ENCODE measurements at places on chromosomes 12 and 14.

- DNase-seq, result no peak
Measured at GRCh38 chr14:99374964-99375363, 103.0 kb upstream of the BCL11B start.

DNA sequence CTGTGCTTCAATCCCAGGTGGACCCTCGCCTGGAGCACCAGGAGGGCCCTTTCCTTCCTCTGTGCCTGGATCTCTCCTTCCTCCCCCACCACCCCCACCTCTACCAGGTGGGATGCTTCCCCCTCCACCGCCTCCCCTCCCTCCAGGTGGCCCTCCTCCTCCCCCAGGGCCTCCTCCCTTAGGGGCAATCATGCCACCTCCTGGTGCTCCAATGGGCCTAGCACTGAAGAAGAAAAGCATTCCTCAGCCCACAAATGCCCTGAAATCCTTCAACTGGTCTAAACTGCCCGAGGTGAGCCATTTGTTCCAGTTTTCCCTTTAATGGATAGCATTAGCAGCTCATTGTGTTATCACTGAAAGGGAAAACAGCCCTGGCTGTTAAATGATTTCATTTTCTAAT lies 134.0 kb downstream of the GPR135 start:
- DNase-seq, result no peak

DNA sequence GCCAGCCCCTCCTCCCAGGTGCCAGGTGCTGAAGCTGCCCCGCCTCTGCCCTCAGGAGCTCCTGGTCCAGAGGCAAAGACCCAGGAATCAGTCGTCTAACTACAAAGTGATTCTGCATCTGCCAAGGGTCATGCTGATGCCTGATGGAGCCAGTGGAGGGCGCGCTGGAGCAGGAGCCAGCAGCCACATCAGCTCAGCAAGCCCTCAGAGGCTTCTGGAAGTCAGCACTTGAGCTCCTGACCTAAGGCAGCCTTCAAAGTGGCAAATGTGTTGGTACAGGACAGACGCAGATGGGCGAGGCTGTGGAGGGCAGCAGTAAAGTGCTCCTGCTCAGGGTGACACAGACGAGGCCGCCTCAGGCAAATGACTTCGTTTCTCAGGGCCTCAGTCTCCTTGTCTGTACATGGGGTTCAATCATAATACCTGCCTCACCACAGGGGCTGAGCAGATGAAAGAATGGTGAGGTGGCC lies 10.9 kb downstream of the C12orf43 start:
- DNase-seq, result peak; percentile 25

DNA sequence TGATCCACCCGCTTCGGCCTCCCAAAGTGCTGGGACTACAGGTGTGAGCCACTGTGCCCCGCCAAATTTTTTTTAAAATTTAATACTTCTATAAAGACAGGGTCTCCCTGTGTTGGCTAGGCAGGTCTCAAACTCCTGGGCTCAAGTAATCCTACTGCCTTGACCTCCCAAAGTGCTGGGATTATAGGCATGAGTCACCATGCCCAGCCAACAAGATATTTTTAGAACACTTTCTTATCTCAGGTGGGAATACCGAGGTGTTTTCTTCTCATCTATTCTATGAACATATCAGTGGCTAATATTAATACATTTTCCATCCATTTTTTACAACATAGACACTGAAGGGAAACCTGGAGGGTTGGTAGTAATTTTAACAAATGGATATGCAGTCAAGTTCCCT lies 38.0 kb upstream of the DHRS4 start:
- DNase-seq, result no peak

DNA sequence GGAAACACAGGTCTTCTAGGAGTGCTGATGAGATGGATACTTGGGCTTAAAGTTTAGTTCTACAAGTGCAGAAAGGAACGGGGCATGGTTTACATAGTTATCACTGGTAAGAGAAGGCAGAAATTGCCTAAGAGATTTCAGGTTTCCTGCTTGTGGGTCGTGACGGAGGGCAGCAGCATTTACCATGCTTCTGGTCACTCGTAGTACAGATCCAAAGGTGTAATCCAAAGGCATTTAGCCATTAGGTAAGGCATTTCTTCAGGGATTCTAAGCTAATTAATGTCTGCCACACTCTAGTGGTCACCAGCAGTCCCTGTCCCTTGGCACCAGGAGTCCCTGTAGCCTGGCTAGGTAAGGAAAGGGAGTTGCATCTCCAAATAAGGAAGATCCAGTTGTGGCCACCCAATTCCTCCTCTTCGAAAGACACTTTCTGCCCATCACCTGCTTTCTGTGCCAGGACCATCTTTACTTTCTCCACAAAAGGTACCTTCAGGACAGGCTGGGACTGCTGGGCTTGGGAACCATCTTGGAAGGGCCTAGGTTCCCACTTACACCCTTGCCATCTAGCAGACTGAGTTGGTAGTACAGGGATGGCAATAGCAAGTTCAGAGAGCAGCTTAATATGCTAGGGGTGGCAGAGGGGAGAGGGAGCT lies 1.5 kb downstream of the GSTZ1 start:
- peak; percentile 14 for DNase-seq

DNA sequence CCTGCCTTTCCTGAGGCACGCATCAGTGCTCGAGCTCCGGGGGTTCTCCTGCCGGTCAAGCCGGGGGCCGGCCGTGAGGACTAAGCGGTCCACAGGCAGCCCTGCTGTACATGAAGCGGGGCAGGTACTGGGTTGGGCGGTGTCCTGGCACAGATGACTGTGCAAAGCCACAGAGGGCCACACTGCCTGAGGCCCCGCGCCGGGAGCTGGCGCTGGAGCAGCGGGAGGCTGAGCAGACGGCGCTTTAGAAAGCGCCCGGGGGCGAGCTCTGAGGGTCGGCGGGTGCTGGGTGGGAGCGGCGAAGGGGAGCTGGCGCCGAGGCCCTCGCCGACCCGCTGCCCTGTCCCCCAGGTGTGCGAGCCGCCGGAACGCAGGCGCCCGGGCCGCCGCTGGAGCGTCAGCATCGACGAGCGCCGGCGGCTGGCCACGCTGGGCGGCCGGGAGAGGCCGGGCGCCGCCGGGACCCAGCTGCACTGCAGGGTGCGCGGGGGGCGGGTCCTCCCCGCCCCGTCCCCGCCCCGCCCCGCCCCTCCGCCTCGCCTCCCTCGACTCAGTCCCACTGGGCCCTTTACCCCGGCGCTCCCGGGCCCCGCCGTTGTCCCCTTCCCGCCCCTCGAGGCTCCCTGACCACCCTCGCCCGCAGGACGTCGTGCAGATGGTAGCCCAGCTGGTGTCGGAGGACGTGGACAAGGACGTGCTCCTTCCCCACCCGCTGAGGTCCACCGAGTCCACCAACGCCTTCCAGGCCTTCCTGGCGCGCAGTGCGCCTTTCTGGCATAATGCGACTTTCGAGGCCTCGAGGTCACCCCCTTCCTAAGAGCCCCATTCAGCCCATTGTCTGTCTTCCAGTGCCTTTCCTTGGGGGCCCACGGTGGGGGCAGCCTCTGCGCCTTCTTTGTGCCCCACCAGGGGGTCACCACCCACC lies 8.3 kb upstream of the MTA1 start:
- peak; percentile 54 for DNase-seq

GRCh38 chr12:48037267-48037915 lies 33.1 kb upstream of the COL2A1 start:
- no peak for DNase-seq

DNA sequence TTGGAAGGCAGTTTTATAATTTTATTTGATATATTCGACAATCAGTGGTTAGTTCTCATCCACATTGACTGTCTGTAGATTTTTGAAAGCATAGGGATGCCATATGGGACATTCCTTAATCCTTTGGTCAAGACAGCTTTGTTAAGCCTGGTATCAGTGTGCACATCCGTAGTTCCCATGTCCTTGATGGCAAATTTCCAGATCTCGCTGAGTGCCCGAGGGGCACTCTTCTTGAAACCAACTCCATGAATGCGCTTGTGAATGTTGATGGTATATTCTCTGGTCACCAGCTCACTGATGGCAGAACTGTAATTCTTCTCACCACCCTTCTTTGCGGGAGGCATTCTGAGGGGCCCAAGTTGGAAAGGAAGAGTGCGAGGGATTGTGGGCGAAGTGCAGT lies 6.1 kb upstream of the DENND5B start:
- DNase-seq, result no peak

DNA sequence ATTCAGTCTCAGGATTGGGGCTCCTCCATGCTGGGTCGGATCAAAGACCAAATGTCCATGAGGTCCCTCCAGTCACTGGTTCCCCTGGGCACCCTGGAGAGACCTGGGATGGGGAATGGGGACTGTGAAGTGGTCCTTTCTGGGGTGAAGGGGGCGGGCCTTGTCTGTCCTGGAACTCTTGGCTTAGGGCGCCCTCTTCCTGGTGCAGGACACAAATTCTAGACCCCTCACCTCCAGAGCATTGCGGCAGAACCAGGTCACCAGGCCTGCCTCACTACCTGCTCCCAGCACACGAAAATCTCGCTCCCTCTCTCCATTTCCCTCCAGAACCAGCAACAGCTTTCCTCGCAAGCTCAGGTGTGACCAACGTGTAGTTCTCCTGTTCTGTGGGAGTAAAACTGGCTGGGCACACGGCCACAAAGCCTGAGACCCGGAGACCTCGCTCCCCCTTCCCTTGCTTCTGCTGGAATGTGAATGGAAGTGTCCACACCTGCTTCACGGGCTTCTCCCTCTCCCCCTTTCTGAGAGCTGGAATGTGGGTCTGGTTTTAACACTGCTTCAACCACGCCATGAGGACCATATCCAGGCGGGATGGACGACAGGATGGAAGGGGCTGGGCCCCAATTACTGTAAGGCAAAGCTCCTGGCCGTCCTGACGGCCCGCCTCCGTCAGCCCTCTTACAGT lies 112.7 kb downstream of the SCARB1 start:
- no peak for DNase-seq

DNA sequence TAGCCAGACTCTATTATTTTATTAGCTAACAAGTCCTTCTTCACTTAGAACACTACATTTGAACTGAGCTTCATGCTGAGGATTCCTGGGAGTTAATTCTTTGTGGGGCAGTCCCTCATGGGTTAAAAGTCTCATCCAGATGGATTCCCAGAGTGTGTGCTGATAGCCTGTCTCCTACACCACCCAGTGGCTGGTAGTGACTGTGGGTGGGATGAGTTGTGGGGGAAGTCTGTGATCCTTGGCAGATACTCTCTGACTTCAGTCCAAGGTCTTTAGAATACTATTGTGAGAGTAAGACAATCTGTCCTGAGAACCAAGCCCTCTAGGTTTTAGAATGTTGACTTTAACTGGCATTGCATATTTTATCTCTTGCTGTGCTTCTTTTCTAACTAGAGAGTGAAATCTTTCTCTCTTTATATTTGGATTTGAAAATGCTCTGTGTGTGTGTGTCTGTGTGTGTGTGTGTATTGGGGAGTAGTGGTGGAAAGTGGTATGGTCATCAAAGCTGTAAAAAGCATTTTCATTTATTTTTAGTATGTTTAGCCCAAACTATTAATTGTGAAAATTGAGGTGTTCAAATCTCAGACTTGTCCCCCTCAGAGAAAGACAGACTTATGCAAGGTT lies 37.3 kb downstream of the AKAP6 start:
- no peak for DNase-seq

- DNase-seq, result peak; percentile 38
Measured at GRCh38 chr12:49296034-49296835, 1.3 kb downstream of the PRPH start.

GRCh38 chr14:93535537-93535936 lies 104.8 kb downstream of the UNC79 start:
- no peak for DNase-seq

GRCh38 chr12:92056290-92056689 lies 89.4 kb downstream of the BTG1 start:
- no peak for DNase-seq

DNA sequence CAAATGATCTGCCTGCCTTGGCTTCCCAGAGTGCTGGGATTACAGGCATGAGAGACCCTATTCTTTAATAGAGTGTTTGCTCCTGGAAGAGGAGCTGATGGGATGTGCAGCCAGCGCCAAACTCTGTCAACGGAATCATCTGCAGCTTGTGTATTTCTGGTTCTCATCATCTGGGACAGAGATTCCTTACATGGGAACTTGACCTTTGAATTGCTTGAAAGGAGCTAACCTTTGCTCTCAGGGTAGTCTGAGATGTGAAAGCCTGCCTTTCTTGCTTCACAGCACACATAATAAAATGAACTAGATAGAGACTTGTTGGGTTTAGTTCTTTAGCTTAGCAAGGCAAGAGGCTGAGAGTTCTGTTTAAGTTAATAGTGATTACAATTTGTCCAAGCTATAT lies 120.0 kb downstream of the OTOGL start:
- DNase-seq, result no peak

DNA sequence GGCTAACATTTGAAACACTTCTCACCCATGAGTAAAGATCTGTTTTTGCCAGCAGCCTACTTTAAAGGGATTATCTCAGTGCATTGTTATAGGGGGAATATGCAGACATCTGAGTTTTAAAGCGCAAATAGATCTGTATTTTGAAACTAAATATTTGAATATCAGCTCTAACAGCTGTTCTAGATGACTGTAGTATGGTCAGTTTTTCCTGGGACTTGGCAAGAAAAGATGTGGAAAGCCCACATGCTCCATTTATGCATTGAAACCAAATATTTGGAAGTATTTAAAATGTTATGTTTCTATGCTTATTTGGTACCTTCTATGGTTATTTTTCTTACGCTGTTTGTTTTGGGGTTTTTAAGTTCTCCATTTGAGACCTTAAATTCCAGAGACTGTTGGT lies 41.7 kb downstream of the RIC8B start:
- no peak for DNase-seq

DNA sequence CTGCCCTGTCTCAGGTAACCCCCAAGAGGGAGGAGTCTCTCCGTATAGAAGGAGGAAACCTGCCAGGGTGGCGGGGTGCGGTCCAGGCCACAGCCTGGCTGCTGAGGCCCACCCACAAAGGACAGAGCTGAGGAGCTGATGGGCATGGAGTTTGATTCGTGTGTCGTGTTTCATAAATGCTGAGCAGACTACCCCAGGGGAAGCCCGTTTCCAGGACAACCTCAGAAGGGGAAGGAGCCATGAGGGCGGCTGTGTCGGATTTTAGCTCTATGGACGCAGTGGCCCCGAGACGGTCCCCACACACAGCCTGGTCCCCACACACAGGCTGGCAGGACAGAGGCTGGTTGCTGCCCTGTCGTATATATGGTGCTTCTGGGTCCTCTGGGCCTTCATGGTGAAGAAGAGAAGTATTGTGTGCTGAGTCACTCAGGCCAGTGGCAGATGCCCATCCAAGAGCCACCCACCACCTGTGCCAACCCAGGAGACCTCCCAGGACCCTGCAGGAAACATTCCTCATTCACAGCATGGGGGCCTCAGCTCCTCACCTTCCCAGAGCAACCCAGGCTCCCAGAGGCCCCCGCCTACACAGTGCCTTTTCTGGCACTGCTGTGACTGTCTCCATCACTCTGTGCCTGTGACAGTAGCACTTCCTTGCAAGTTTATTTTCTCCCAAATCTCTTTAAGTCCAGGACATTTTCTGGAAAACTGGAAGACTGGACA lies 63.1 kb upstream of the RIN3 start:
- no peak for DNase-seq

- DNase-seq, result peak; percentile 6
Measured at GRCh38 chr12:38903596-38903995, 1.8 kb downstream of the CPNE8 start.

- DNase-seq, result no peak
Measured at GRCh38 chr12:115090783-115091182, 406.8 kb upstream of the TBX3 start.

GRCh38 chr12:112130441-112130998 lies 5.2 kb downstream of the TRAFD1 start:
- peak; percentile 39 for DNase-seq

All from CD14-positive monocyte (primary cell).